Activated naive CD4-positive, alpha-beta T cell treated with anti-CD3 and anti-CD28 coated beads, Interleukin-2, amount 50 U/mL, for 16 hours (primary cell): ENCODE measurements at places on chromosomes 7 and 10.

GRCh38 chr7:133391206-133391605 is 138.3 kb downstream of the EXOC4 start:
- no peak for DNase-seq

GRCh38 chr7:130384371-130384801 is 4.1 kb downstream of the CPA1 start:
- DNase-seq = no peak

DNA sequence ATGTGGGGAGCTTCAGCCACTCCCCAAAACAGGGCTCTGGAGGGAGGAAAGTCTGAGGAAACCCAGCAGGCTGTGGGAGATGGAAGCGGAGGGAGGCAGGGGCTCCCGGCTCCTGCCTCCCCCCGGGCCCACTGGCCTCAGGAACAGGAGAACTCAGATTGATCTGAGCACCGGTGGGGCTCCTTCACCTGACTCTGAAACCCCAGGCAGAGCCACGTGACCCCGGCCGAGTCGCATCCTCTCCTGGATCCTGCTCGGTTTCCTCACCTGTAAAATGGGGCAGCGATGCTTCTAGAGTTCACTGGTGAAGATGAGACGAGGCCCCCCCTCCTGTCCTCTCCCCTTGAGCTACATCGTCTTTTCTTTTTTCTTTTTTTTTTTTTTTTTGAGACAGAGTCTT is 33.6 kb downstream of the TCERG1L start:
- DNase-seq = no peak

DNA sequence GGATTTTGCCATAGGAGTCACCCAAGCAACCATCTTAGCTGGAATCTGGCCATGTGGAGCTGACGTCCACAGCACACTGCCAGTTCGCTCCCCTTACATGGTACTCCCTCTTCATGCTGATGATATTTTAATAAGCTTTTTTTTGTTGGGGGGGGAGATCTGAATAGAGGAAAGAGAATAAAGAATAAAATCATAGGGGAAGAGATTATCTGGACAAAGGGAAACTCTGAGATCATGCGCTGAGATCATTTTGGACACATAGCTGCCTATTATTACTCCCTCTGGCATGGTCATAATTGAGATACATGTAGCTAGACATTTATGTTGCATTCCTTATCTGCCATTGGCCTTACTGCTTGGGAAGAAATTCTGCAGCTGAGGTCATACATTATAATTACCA is 282.7 kb downstream of the HTR7 start:
- DNase-seq = no peak

DNA sequence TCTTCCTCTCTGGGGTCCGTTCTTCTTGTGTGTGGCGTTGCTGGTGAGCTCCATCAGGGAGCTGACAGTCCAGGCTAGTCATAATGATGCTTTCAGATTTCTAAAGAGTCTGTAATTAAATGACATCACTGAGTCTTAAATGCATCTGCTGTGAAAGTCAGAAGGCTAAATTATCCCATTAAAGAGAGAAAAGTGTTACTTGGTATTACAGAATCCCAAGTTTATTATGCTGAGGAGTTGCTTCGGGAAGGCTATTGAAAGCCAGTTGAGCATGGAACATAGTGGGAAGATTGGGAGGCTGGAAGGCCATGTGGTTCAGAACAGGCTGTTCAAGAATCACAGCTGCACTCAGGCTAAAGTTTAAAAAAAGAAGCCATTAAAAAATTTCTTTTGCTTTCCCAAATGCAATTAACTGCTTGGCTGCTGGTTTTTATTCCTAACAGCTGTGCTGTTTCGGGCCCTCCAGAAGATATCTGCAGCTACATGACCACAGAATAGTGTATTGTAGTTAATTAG is 342.6 kb upstream of the LRGUK start:
- DNase-seq = no peak

- DNase-seq = no peak
These were observed 91.3 kb downstream of the AVL9 start for GRCh38 chr7:32586291-32587221.

DNA sequence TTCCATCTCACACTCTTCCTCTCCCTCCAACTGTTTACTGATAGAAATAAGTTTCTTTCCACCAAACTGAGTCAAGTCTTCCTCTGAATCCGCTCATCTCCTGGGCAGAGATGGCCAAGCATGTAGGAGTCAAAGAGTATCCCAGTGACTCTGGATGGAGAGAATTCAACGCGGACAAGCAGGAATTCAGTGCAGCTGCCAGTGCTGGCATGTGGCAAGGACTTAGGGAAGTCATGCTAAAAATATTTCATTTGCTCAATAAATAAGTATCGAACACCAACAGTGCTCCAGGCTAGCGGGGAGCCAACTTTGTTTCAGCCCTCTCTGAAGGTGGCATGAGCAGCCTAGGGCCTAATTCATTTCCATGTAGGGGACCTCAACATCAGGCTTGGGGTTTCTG is 351.6 kb upstream of the ZMIZ1 start:
- no peak for DNase-seq
